ENCODE measurements at places on chromosomes 4 and X. TPM values are rescaled to one million over a fixed set of nuclear protein-coding genes. Genes with fewer than 3 reads are reported as not detected.

The SPANXA1 gene
- not detected for total RNA-seq

The PABPC5 gene
- total RNA-seq = not detected

- DNase-seq = no peak
Measured at GRCh38 chr4:14079601-14080000, 452.1 kb upstream of the BOD1L1 start.

DNA sequence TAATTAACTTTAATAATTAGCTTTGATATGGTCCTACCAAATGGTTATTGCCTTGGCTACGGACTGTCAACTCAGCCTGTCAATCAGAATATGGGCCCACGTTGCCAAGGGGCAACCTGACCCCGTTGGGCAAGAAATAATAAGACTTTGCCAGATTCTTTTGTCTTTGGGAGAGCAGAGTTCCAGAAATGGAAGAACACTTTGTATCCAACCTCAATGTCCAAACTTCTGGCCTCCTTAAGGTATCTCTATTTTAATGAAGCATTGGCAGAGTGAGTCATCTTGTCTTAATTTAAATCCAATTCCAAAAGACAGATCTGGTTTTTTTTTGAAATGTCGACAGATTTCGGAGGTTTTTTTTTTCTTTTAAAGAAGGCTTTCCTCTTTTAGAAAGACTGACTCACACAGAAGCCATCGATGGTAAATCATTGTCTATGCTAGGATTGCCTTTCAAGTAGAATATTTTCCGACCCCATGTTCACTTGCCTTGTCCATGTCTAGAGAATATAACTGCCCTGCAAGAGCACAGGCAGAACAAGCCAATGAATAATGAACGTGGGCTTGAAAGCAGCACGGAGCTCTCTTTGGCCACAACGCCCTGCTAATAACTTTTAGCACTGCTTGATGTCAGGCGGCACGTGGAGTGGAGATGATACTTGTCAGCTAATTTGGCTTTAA lies 190.3 kb upstream of the GATB start:
- no peak for DNase-seq

DNA sequence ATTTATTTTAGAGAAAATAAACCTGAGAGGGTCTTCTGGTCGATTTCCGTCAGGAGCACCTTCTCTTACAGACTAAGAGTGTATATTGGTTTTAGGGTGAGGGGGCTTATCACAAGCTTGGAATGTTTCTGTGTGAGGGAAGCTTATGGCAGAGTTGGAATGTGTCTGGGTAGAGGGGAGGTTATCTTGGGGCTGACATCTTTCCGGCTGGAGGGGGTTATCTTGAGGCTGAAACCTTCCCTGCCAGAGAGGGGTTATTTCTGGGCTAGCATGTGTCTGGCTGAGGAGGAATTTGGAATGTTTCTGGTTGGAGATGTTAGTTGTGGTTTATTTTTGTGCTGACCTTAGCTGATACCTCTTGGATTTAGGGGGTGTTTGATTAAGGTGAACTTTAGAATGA lies 1312.1 kb downstream of the ADGRL3 start:
- no peak for DNase-seq

- DNase-seq = no peak
Measured at GRCh38 chr4:122142687-122143086, 9.4 kb upstream of the BLTP1 start.

DNA sequence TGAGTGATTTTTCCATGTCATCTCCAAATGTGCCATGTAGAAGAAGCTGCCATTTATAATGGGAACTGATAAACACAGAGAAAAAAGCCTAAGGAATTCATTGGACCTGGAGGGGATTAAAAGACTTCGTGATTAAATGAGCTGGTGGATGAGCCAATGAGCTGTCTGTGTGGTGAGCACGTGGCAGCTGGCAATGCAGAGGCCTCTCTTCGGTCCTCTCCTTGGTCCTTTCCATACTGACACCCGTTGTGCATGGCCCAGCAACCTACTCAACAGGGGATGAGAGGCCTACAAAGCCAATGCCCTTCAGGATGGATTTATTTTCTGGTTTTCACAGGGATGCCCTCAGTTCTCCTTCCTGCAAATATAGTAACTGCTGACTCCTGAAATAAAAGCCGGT lies 87.7 kb upstream of the STS start:
- DNase-seq = no peak

The CCDC110 gene
- not detected for total RNA-seq
